ENCODE measurements at places on chromosomes 7 and 10.

- DNase-seq = no peak
These were observed 79.7 kb downstream of the PODXL start for GRCh38 chr7:131476740-131477139.

DNA sequence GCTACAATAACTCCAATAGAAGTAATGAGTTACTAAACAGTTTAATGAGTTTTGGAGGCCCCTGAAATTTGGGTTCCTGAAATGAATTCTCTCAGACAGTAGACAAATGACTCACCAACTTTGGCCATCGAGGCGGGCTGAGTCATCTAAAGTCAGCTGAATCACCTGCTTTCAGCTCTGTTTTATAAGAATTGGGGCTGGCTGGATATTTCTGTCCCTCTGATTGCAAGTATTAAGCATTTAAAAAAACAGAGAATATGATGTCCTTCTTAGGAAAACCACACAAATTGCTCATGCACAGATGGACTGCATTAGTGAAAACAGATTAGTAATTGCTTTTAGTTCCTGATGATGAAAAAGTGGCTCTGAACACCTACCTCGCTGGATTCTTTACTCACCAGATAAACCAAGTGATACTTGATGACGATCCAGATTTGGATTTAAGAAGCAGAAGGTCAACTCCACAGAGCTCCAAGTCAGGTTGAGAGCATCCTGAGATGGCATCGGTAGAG is 59.1 kb downstream of the ZNF365 start:
- peak; percentile 97 for DNase-seq

DNA sequence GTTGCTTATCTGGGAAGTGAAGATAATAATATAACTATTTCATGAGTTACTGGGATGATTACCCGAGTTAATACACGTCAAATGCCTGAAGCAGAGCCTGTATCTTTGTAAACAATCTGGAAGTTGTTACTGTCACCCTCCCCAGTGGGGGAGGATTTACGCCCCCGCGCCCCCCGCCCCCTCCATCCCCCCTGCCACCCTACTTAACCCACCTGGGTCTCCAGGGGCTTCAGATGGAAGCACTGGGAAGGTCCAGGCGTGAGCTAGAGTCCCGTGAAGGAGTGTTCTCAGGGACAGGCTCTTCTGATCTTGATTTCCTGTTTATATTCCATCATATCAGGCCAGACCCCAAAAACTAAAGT is 691 bp upstream of the PPA1 start:
- DNase-seq = no peak

DNA sequence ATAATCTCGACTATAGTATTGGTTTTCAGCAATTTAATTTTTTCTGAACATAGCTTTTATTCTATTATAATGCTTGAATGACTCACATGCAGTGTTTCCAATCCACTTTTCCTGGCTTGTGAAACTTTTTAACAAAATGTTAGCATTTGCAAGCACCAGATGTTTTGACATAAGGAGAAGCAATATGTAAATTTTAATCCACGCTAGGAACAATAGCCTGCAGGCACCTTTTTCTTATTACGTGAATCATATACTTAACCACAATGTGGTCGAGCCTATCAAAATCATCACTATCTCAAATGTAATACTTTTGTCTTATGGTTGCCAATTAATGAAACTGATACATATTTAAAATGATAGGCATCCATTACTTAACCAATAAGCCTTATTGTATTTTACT is 97.1 kb downstream of the TFEC start:
- DNase-seq = peak; percentile 34

GRCh38 chr10:103620352-103620740 is 126.8 kb downstream of the NEURL1 start:
- no peak for DNase-seq
